ENCODE measurements at places on chromosomes 7 and 10.

- no peak for DNase-seq
Measured at GRCh38 chr7:47795631-47796030, 152.6 kb downstream of the PKD1L1 start.

GRCh38 chr7:102444961-102445673, 11.7 kb downstream of the ORAI2 start:
- DNase-seq: no peak

DNA sequence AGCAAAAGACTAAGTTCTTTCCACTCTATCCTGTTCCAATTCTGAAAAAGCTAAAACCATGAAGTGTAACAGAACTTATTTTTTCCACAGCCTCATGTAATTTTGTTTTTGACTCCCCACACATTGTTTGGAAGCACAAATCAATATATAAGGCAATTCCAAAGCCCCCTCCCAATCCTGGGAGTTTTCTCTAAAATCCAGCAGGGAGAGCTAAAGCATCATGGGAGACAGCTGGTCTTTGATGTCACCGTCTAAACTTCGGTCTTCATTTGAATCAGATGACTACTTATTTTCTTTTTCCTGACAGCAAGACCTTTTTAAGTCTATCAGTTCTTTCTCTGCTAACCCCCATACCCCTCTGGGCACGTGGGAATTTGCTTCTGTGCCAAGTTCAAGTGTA, 33.3 kb upstream of the PON1 start:
- DNase-seq: no peak

DNA sequence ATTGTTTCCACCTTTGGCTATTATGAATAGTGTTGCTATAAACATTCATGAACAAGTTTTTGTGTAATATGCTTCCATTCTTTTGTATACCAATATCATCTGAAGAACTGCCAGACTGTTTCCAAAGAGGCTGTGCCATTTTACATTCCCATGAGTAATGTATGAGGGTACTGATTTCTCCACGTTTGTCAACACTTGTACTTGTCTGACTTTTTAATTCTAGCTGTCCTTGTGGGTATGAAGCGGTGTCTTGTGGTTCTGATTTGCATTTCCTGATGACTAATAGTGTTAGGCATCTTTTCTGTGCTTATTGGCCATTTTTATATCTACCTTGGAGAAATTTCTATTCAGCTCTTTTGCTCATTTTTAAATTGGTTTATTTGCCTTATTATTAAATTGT, 52.8 kb downstream of the LSMEM1 start:
- DNase-seq: no peak

- no peak for DNase-seq
Measured at GRCh38 chr10:96287392-96288105, 16.2 kb upstream of the BLNK start.

DNA sequence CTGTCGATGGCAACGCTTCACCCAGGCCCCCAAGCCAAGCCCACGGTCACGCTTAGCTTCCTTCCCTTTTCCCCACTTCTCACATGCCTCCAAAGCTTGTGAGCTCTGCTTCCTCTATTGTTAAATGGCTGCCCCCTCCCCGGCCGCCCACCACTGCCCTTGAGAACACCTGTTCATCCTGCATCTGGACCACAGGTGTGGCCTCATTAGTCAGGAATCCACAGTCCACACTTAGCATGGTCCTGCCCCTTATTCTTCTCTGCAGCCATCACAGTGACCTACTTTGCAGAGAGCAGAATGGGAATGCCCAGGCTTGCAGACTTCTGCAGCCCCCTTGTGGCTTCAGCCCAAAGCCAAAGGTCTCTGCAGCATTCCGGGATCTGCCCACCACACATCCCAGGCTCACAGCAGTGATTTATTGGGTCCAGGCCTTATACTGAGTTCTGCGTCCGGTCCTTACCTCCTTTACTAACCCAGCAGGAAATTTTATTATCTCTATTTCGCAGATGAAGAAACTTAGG, 66.9 kb downstream of the PTPRE start:
- DNase-seq: no peak

- no peak for DNase-seq
Measured at GRCh38 chr10:115094416-115095140, 1.4 kb downstream of the ATRNL1 start.

- no peak for DNase-seq
Measured at GRCh38 chr7:38223306-38223705, 45.3 kb downstream of the STARD3NL start.

DNA sequence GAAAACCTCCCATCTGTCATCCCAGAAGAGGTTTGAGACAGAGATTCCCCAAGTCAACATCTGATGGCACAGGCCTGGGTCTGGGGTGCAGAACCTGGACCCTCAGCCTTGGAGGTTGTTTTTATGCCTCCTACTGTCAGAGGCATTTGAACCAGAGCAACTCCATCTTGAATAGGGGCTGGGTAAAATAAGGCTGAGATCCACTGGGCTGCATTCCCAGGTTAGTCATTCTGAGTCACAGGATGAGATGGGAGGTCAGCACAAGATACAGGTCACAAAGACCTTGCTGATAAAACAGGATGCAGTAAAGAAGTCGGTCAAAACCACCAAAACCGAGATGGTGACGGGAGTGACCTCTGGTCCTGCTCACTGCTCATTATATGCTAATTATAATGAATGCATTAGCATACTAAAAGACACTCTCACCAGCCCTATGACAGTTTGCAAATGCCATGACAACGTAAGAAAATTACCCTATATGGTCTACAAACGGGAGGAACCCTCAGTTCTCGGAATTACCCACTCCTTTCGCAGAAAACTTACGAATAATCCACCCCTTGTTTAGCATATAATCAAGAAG, 92.0 kb downstream of the ITGA8 start:
- DNase-seq: no peak

DNA sequence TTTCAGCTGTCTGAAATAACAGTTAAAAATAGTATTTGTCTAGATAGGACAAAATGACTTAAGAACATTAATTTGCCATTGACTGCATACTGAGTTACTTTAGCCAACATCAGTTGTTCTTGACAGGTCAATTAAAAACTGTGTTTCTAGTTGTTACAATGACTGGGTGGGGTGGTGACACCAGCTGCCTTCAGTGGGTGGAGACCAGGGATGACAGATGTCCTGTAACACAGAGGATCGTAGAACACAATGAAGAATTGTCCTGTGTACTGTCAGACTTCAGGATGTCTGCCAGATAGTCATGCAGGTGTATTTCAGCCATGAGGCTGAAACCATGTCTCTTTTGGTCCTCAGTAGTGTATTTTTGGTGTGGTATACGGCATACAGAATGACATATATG, 24.4 kb downstream of the TRUB1 start:
- DNase-seq: no peak

DNA sequence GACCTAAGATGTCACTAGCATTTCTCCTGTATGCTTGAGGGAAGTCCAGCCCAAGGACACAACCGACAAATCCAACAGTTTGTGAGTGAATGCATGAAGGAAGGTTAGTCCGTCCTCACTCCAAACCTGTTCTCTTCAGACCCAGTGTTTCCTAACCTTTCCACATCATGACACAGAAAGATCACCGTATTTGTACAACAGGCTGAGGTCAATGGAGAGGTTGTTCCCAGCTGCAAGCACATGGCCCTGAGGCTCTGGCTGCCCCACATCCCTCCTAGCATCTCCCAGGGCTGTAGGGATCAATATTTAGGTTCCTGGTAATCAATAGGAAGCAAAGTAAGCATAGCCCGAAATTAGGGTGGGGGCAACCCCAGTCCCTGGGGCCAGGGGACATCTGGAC, 227.9 kb downstream of the PLXNA4 start:
- DNase-seq: no peak

DNA sequence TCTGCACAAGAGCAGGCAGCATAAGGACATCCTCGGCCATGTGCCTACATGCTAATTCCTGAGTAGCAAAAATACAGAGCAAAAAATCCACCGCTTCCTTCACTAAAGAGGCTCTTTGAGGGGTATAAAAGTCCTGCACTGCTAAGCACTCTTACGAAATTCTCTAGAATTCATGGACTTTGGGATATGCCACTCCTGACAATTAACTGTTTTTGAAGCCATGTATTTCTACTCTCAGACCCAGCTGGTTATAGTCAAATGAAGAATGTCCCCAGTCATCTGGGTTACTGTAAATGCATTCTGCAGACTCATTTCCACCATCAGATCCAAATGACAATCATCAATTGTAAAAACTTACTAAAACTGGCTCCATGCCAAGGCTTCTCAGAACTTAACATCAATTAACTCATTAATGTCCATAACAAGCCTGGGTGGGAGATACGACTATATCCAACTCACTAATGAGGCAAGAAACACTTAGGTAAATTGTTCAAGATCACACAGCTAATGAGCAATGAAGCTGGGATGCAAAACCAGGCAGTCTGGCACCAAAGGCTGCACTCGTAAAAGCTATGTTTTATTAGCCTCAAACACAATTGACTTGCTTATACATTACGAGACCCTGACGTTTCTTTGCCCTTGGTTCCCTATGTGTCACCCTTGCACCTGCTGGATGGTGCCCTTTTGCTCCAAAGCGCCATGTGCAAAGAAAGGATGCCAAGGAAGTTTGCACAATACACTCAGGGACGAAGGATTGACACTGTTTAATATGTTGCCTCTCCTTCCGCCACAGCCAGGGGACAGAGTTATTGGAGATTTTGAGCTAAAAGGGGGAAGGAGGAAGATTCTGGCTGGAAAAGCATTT, 250.4 kb downstream of the ELMO1 start:
- DNase-seq: no peak

DNA sequence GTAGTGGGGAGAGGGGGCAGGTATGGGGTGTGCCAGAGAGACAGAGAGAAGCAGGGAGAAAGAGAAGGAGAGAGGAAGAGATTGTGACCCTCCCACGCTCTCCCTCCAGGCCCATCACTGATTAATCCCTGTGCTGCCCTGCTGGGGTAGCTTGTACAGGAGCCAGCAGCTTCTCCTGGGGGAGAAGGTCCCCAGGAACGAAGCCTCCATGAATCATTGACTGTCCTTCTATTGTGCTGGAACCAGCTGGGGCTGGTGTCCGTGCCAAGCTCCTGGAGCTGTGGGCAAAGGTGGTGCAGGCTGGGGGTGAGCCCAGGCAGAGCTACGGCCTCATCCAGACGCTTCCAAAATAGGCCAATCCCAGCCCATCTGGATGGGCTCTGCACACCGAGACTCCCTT, 20.9 kb downstream of the AQP1 start:
- no peak for DNase-seq

DNA sequence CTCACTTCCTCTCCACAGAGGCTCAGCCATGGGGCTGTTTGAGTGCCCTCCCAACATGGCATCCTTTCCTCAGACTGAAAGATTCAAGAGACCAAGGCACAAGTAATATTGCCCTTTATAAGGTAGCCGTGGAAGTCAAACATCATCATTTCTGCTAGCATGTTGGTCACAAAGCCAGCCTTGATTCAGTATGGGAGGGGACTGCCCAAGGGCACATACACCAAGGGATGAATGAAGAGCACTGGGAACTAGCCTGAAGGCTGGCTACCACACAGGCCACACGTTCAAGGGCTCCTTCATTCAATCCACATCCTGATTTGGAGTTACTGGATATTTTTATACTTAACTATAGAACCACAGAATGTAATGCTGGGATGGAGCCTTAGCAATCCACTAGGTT, 39.3 kb downstream of the CPVL start:
- DNase-seq: no peak

GRCh38 chr7:117251687-117252086, 71.2 kb downstream of the WNT2 start:
- DNase-seq: no peak

GRCh38 chr10:27801171-27801785, 55.7 kb upstream of the MKX start:
- no peak for DNase-seq

- no peak for DNase-seq
Measured at GRCh38 chr7:103679151-103680132, 233.4 kb upstream of the SLC26A5 start.

Measured in effector CD4-positive, alpha-beta T cell (primary cell).